Stimulated activated CD4-positive, alpha-beta T cell treated with anti-CD3 and anti-CD28 coated beads, TNF-alpha, amount 100 ng/mL, for 4 hours (primary cell): ENCODE measurements at places on chromosomes 16 and 17.

DNA sequence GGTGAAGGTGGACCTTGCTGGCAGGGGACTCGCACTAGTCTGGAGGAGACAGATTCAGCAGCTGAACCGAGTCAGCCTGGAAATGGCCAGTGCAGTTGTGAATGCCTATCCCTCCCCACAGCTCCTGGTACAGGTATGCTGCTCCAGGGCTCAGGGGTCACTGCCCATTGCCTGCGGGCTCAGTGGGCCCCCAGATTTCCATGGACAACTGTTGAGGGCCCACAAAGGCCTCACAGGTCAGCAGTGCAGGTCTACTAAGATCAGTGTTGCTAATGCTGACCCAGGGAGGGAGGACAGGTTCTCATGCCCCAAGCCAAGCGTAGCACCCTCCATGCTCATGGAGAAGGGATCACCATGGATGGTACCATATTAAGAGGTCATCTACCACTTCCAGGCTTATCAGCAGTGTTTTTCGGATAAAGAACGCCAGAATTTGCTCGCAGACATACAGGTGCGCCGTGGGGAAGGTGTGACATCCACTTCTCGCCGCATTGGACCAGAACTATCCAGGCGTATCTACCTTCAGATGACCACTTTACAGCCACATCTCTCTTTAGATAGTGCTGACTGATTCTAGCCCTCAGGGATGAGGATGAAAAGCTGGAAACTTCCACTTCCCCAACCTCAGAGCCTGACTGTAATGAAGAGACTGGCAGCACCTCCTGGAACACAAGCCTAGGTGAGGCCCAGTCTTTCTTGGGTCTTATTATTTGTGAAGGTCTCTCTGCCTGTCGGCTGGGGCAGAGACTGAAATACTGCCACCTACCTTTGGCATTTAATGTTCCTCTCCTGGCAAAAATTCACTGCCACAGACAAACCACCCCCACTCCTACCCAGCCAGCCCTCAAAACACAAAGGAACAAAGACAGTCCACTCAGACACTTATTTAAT is 7.6 kb downstream of the EME1 start:
- DNase-seq = no peak

GRCh38 chr17:38701504-38702165 is 3.4 kb upstream of the MLLT6 start:
- peak; percentile 72 for DNase-seq

DNA sequence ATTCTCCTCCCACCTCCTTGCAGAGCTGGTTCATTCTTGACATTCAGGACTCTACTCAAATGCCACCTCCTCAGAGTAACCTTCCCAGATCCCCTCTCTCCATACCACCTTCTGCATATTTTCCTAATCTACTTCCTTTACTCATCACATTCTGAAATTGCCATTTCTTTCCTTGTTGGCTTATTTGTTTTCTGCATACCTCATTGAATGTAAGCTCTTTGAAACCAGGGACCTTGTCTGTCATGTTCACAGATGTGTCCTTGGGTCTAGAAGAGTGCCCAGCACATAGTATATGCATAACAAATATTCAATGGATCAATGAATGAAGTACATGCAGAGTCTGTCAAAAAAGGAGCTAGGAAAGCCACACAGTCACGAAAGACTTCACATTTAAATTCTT is 7.8 kb upstream of the LONP2 start:
- DNase-seq = no peak

GRCh38 chr17:32016231-32016630 is 9.0 kb downstream of the LRRC37B start:
- no peak for DNase-seq

- no peak for DNase-seq
These were observed 1.3 kb upstream of the NUTF2 start for GRCh38 chr16:67845291-67846062.

DNA sequence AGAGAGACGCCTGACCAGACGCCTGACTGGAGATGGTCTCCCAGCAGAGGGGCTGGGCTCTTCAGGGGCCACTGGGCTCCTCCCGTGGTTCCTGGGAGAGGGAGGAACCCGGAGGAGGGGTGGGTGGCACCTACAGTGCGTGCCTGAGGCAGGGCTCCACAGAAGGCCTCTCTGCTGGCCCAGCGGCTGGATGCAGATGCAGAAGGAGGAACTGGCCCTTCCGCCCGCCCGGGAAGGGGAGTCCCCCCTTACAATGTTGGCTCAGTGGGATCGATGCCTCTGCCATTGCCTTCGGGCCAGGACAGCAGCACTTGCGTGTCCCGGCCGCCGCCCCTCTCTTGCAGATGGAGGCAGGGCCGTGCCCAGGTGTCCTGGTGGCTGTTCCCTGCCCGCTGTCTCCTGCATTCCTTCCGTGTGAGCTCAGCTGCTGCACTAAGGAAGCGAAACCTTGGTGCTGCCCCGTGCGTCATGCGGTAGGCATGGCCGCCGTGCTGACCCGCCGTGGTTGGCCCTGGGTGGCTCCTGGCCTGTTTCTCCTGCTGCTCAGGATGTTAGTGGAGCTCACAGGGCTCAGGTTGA is 15.1 kb downstream of the BAIAP2 start:
- DNase-seq = no peak

- DNase-seq = no peak
These were observed 23.6 kb downstream of the SEZ6 start for GRCh38 chr17:28982131-28982793.

GRCh38 chr17:35733366-35733765 is 1.9 kb downstream of the RASL10B start:
- no peak for DNase-seq

DNA sequence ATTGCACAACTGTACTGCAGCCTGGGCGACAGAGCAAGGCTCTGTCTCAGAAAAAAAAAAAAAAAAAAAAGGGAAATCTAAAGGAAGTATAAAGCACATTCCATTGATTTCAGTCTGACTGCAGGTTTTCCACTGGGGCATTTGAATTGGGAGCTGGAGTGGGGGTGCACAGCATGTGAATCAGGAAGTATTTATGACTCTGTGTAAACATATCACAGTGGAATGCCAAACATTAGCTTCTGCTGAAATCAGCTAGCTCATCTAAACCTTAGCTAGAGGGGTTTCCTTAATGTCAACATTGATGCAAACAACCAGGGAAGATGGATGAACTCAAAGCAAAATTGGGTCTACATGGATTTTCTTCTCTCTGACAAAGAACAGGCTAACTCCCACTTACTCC is 641.0 kb upstream of the EEF2KMT start:
- no peak for DNase-seq

- DNase-seq = no peak
These were observed 480 bp downstream of the TXNL4B start for GRCh38 chr16:72092832-72093447.

GRCh38 chr16:20175358-20175757 is 101.7 kb upstream of the GPR139 start:
- no peak for DNase-seq

- no peak for DNase-seq
These were observed 709 bp downstream of the RAB34 start for GRCh38 chr17:28716740-28717577.

DNA sequence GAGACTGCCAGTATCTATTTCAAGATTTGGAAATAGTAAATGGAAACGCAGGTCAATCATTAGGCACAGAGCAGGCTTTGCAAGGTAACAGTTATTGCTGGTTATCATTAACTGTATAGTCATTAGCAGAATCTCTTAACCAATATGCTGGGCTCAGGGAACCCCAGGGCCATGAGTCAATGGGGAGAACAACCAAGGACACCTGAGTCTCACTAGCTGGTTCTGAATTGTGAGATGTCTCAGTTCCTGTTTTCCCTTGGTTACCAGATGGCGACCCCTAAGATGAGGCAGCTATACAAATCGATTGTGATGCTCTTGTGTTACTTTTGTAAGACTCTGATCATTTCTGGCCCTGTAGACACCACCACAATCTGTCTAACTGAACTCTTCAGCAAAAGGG is 385.3 kb downstream of the HAPSTR1 start:
- no peak for DNase-seq

DNA sequence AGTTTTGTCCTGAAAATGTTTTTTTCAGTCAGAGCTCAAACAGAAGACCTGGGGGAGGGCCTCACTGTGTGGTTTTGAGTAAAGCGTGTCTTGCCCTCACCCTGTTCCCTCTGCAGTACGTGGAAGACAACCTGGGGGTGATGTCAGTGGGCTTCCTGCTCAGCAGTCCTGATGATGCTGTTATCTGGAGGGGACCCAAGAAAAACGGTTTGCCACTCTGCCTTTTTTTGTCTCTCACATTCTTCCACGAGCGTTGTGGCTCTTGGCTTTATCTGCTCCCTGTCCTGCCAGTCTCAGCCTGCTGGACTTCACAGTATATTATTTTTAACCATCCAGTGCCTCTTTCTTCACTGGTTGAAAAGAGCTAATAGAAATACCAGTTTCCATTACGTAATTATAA is 12.9 kb downstream of the NUBP1 start:
- DNase-seq = no peak

GRCh38 chr17:82464567-82464929 is 6.0 kb downstream of the NARF start:
- DNase-seq = no peak

GRCh38 chr17:39200070-39200879 is at the start of gene RPL19:
RPL19 (plus strand) TSS chr17:39200283; CDS start chr17:39200345, 62 bp downstream.
- peak; percentile 72 for DNase-seq

GRCh38 chr16:49280105-49280741 is 1.4 kb downstream of the CBLN1 start:
- DNase-seq = no peak

DNA sequence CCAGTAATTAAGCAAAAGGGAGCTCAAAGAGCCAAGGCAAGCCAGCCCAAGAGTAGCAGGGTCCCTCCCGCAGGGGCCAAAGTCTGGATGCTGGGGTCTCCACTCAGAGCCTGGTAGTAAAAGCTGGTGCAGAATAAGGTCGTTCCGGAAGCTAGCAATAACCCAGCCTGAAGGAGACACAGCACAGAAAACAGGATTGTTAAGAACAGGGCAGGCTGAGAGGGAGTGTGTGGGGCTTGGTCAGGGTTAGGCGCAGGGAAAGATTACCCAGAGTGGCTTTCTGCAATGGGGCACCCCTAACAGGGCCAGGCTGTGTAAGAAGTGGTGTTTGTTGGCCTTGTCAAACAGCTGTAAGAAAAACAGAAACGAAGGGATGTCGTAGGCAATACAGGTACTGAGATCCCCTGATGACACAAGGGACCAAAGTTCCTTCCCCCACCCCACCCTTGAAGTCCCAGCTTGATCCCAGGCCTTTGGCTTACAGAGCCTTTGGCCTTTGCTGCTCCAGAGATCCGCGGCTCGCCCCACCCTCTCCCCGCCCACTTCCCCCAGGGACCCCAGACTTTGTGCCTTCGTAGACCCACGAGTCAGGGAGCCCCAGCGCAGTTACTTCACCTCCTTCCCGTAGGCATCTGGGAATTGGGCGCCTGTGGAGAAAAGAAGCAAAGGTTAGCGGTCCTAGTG is 712 bp downstream of the TMEM256 start:
- DNase-seq = no peak

DNA sequence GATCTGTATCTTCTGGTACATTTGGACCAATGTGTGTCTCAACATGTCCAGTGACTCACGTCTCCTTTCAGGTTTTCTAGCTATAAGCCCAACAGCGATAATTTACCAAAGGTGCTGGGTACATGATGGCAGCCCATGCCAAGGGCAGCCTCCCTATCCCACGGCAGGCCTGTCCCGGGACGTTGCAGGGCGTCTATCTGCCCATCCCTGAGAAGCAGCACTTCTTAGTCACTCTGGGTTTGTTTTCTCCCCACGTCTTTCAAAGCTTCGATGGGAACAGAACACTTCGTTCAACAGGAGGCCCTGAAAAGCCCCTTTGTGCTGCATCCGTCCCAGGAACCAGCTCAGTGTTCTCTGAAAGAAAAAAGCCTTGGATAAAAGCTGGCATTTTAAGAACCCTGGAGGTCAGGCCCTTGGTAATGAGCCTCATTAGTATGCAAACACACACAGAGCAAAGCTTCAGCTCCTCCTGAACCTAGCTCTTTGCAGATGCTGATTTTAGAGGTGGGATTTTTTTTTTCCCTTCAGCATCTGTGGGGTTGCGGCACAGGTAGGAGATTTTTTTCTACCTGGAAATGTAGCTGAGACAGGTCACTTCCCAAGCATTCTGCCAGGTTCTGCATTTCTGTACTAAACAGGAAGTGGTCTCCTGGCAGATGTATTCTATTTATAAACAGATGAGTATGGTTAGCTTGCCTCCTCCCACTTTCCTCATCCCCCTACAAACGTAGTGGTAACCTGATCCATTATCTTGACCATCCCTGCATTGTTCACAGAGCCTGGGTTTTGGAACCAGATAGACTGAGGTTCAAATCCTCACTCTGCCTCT is 17.5 kb upstream of the MT4 start:
- no peak for DNase-seq

DNA sequence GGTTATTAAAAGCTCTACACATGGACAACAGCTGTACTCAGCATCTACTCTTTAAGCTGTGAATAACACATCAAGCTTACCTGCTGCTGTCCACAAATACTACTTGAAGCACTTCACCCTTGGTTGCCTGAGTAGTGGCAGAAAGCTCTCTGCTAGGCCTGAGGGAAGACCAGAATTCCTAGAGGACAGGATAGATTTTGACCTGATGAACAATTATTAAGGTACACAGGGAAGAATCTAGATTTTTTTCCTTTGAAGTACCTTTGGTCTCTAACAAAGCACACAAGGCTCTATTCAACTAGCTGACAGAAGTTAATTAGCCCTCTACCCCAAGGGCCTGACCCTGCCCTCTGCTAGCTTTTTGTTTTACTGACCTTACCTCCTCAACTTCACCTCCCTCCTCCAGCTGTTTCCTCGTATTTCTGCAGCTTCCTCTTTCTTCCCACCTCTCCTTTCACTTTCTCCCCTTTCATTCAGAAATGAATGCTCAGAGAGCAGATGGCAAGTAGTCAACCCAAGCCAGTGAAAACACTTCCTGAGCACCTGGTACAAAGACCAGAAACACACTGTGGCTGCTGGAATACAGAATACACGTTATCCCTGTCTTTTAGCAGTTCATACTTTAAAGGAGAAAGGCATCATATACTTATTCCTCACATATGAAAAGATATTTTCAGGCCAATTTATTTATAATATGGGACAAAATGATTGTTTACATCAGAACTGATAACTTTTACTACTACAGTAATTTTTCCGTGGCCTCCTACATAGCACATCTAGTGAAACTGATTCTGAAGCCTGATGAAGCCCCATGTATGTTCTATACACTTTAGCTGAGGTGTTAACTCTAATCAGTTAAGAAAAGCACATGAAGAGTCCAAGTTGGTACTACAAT is 5.7 kb upstream of the VEZF1 start:
- no peak for DNase-seq

DNA sequence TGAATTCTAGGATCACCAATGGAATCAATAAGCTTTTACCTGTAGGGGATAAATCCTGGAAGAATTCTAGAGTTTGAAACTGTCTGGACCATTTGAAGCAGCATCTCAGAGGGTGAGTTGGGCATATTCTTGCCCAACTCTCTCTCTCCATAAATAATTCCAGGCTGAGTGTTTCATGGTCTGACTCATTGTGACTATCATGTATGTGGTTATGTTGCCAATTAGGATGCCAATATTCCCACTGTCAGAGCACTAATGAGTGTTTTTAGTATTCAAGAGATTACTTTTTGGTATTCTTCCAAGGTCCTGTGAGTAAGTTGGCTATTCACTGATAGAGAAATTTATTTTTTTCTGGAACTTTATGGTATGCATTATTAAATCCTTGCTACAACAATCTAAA is 456.9 kb downstream of the TOX3 start:
- no peak for DNase-seq
